ENCODE measurements at places on chromosomes 7 and 10.

- no peak for DNase-seq
These were observed 57.7 kb downstream of the MYPN start for GRCh38 chr10:68166871-68167585.

- no peak for DNase-seq
These were observed 54.8 kb upstream of the RAB11FIP2 start for GRCh38 chr10:118101501-118101900.

DNA sequence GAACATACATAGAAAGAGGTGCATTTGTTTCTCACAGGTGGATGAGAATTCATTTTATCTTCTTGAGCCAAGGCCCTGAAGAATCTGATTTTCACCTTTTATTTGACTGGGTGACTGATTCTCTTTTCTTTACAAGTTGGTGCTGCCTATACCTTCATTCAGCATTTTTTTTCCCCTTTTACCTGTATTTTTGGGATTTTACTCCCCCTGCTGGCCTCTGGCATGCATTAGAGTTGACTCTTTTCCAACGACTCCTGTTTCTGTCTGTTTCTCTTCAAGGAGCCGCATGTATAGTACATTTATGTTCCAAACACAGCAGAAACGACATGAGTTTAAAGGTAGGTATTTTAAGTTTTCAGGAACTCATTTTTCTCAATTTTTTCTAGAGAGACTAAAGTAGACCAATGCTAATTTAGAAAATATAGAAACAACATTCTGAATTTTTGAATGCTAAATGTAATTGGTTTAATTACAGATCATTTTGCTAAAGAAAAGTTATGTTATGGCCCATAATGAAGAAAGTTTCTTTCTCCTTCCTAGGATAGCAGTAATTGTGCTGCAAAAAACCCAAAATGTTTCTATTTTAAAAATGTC is 149.8 kb upstream of the HDAC9 start:
- DNase-seq, result peak; percentile 43

- DNase-seq, result peak; percentile 69
These were observed 106.2 kb upstream of the CELF2 start for GRCh38 chr10:10911471-10911921.

- no peak for DNase-seq
These were observed 119.6 kb upstream of the ADO start for GRCh38 chr10:62684911-62685310.

- no peak for DNase-seq
These were observed 130.9 kb downstream of the PTPN20 start for GRCh38 chr10:47042199-47042473.

GRCh38 chr10:110209926-110210673 is 2.7 kb downstream of the MXI1 start:
- peak; percentile 84 for DNase-seq

DNA sequence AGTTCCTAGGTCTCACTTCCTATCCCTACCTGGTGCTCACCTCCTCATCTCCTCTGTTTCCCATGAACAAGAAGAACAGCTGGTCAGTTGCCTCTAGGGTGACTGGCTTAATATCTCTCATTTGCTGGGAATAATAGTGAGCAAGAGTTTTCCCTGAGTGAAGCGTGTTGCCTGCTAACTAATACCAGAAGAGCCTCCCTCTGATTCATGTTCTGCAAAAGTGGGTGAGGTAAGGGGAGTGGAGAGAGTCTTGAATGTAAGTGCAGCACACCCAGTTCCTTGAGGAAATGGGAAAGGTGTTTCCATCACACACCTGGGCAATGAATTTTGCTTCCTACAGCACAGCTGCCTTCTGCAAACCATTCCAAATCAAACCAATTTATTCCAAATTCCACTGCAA is 29.6 kb downstream of the FZD1 start:
- no peak for DNase-seq

GRCh38 chr10:42952931-42953683 is 123.8 kb upstream of the RET start:
- no peak for DNase-seq

DNA sequence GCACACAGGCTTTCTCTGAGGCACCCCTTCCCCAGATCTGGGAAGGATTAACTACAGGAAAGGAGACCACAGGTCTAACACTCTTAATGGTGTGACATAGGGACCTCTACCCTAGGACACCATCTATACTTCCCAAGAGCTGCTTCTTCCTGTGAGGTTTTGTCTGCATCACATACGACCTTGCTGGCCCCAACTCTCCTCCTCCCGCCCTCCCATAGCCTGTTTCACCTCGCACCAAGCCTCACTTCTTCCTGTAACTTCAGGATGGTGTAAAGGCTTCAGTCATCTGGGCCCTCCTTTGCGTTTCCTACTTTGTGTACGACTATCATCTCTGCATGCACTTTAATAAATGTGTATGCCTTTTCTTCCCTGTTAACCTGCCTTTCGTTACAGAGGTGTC is 274.3 kb downstream of the KLF6 start:
- no peak for DNase-seq

- DNase-seq, result no peak
These were observed 8.6 kb downstream of the RAPGEF5 start for GRCh38 chr7:22348379-22348778.

DNA sequence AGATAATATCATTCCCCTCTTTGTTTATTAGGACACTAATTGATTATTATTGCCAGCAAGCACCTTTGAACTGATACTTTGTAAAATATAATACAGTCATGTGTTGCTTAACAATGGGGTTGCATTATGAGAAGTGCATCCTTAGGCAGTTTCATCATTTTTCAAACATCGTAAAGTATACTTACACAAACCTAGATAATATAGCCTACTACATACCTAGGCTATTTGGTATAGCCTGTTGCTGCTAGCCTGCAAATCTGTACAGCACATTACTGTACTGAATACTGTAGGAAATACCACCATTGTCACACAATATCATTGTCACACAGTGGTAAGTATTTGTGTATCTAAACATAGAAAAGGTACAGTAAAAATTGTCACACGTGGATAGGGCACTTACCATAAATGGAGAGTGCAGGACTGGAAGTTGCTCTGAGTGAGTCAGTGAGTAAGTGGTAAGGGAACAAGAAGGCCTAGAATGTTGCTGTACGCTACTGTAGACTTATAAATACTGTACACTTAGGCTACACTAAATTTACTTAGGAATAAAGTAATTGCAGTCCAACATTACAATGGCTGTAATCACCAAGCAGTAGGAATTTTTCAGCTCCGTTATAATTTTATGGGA is 70.7 kb downstream of the LCOR start:
- DNase-seq, result no peak

DNA sequence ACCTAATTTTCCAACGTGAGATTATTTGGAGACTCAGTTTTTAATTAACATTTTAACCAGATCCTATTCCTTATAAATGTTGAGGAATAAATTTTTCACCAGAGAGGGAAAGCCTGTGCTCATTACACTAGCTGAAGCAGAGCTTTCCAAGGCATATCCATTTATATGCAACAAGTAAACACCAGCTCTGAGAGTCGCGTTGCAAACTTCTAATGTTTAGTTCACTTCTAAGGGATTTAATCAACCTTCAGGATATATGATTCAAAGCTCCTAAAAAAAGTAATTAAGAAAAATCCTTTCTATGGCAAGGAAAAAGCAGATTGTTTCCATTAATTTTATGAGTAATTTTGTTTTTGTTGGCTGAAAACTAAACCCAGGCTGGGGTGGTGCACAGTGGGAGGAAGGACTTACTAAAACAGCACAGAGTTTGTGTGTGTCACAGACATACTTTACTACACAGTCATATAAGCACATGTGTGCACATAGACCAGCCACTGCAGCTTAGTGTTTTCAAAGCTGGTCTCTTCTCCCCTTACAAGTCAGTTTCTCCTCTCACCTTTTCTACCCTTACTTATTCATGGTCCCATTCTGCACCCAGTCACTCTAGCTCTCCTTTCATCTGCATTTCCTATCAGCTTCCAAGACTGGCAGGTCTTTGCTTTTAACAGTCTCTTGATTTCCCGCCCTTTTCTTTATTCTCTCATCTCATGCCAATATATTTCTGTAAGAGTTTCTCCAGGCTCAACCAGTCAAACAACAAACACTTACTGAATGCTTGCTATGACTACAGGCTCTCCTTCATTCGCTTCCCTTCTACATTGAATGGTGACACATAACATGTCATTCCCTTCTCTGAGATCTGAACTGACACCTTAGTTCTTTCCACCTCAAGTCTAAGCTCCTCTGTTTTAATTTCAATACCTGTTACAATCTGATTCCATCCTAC is 81.1 kb upstream of the FZD1 start:
- peak; percentile 28 for DNase-seq

GRCh38 chr7:92698237-92698841 is 108.1 kb upstream of the FAM133B start:
- DNase-seq, result peak; percentile 51

DNA sequence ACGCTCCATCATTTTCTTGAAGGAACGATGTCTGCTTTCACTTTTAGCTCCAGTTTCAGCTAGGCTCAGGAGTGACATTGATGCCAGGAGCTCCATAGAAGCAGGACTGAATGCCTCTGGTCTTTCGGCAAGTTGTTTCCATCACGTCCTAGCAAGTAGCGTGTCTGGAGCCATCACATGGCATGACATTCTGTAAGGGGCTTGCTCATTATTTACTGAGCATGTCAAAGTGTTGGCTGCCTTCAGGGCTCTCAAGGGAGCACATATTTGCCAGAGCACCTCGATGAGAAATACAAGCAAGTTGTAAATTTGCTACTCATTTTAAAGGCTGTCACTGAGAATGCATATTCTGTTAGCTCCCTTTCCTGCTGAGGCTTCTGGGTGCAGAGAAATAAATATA is 131.0 kb upstream of the ITGB1 start:
- no peak for DNase-seq

GRCh38 chr10:45373003-45373575 is 927 bp upstream of the ALOX5 start:
- DNase-seq, result peak; percentile 45

- DNase-seq, result no peak
These were observed 396.2 kb downstream of the LRMDA start for GRCh38 chr10:75827587-75828021.
